Suprapubic skin (tissue), 4 donors: ENCODE measurements at places on chromosomes 6 and 20.
A peak's percentile ranks its signal among the peaks of the same experiment; 100 is the strongest.

DNA sequence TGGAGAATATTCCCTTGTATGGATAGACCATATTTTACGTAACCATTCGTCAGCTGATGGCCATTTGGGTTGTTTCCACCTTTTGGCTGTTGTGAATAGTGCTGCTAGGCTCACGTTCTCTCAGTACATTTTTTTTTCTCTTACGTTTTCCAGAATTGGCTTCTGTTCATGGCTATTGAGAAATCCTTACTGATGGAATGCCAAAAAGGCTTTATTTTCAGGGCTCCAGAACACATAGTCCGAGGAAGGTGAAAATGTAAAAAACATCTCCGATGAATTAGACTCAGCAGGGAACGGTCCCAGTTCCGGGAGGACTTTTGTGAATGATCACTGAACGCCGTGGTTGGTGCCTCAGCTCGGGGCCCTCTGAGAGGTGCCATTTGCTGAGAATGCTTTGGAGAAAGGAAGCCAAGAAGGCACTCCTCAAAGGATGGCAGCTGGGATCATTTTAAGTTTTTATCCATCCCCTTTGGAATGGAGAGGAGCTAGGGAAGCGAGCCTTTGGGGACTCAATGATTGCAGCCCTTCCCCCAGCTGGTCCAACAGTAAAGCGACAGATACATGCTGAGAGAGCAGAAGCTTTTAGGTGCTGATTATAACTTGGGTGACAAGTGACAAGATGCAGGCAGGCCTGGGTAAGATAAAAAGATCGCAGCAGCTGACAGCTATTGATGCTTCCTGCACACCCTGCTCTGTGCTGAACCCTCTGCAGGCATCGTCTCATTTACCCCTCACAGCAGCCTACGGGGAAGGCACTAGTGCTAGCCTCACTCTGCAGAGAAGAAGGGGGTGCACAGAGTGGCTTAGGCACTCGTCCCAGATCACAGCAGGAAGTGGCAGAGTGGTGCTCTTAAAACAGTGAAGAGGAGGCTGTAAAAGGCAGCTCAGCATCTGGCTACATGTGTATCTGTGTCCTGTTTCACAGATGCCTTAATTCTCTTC lies 133.4 kb upstream of the KCNG1 start:
- DNase-seq = no peak

DNA sequence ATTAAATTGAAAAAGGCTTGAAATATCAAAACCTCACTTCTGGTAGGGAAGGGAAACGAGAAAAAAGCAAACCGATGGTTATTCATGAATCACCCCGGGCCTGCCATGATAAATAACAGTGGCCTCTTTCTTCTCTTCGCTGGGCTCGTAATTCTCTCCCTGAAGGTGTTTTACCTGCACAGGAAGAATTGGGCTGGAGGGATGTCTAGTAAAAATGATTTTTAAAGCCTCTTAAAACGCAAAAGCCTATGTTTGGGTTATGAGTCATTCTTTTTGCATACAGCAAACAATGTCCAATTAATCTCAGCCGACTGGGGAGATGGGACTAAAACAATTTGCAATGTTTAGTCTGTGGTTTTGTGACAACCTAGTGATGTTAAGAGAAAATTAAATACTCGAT lies 16.8 kb downstream of the LINC00237 start:
- DNase-seq = no peak

- DNase-seq = peak; percentile 64
Observed at GRCh38 chr6:33205191-33206026, 954 bp downstream of the HSD17B8 start.

DNA sequence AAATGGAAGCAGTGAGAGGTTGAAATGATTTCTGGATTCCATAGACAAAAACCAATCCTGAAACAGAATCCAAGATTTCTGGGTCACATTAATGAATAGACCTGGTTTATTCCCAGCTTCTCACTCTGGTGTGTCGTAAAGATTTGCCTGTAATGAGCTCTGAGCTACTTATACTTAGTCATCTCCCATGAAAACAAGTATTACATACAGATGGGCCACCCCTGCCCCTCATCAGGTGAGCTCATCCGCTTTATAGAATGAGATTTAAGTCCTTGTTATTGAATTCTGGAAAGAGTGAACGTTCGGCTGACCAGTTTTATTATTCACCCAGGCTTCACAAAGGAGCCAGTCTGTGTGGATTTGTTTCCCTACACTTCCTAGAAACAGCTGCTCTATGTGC lies 47.1 kb upstream of the TMEM181 start:
- DNase-seq = no peak

GRCh38 chr6:41093729-41094128 lies 21.0 kb downstream of the NFYA start:
- no peak for DNase-seq

DNA sequence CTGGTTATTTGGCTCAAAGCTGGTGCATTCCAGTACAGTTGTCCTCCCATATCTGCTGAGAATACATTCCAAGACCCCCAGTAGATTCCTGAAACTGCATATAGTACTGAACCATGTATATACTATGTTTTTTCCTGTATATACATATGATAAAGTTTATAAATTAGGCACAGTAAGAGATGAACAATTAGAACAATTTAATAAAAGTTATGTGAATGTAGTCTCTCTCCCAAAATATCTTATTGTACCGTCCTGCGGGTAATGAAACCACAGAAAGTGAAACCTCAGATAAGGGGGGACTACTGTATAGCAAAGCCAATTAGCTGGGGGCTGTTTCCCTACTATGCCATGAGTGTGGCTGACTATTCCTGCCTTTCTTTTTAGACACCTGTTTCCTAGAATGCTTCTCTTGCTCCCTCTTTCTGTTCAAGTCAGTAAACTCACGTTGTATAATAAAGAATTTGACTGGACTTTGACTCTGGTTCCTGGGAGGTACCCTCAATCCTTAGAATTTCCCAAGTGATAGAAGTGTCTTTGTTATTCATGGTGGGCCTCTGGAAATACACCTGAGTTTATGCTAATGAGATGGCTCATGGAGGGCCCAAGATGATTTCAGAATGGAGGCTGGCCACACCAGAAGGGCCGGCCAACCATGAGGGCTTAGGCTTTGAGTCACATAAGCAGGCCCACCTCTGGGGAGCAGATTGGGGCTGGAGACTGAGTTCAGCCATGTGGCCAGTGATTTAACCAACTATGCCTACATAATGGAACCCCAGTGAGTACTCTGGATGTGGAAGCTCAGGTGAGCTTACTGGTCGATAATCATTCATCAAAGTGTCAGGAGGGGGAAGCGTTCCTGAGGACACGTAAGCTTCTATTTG lies 689 bp upstream of the BLOC1S5 start:
- DNase-seq = no peak

- no peak for DNase-seq
Observed at GRCh38 chr6:26329763-26330511, 35.1 kb upstream of the BTN3A2 start.

- no peak for DNase-seq
Observed at GRCh38 chr6:55049866-55050265, 124.4 kb upstream of the HCRTR2 start.

DNA sequence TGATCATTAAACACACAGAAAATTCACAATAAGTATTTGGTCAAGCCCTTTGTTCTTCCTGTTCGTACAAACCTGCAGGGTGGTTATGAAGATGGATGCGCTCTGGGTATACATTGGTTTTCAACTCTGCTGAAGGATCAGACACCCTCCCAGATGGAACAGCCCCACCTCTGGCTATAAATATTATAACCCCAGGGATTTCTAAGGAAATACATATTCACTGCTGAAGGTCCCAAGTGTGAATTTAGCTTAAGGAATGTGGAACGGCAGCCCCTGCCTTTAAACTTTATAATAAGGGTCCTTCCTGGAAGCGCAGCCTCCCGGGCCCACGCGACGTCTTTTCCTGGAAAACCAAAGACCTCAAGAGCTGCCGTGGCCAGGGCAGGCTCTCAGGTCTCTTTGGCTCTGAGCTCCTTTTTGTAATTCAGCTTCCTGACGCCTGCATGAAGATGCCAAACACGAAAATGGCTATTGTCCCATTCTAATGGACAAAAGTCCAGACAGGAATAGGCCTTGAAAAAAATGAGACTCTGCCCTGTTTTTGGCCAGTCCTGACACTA lies 172.4 kb upstream of the SSTR4 start:
- no peak for DNase-seq

DNA sequence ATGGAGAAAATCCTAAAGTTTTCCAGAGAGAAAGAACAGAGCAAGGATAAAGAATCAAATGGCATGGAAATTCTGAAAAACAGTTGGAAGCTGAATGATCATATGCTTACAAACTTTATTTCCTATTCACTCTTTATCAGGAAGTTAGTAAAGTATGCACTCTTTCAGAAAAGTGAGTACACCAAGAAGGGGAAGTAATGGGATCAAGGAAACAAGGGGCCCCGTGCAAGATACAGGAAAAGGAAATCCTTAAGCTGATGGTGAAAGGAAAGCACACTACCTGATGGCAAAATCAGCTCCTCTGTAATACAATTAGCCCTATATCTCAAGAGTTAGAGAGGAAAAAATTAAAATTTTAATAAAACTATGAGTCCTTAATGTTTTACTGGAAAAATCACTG lies 14.0 kb downstream of the CALHM6 start:
- no peak for DNase-seq

DNA sequence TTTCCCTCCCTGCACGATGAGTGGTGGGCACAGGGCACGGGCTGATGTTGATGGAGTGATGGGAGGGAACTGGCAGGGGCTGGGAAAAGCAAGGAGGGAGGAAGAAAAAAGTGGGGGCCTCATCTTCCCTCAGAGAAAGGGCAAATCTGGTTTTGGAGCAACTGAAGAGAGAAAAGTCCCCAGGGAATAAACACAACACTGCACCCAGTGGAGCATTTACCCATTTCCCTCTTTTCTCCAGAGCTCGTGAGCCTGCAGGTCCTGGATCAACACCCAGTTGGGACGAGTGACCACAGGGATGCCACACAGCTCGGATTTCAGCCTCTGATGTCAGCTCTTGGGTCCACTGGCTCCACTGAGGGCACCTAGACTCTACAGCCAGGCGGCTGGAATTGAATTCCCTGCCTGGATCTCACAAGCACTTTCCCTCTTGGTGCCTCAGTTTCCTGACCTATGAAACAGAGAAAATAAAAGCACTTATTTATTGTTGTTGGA lies 11.4 kb downstream of the MICA start:
- no peak for DNase-seq

DNA sequence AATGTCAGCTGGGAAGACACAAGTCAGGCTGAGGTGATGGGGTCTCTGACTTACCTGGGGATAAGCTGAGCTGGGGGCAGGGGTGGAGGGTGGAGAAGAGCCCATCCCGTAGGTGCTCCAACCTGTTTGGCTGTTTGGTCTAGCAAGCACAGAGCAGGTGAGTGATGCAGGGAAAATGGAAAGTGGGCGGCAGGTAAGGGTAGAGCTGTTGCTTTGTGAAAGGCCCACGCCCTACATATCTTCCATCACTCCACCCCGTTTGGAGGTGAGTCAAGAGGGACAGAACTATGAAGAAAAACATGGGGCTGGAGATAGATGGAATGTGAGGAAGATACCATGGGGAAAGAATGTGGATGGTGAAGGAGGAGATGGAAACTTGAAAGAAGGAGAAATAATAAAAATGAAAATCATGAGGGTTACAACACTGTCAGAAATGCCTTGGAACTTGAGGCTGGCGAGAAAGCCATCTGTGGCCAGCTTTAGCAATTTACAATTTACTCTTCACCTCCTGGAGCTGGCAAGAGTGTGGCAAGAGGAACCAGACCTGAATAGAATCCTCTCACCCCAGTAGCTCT lies 1.3 kb downstream of the LY6G6C start:
- DNase-seq = no peak

- no peak for DNase-seq
Observed at GRCh38 chr6:12174878-12175277, 115.3 kb upstream of the EDN1 start.

- DNase-seq = no peak
Observed at GRCh38 chr6:159853754-159854153, 37.0 kb upstream of the MAS1 start.

GRCh38 chr6:135030056-135030473 lies 24.6 kb downstream of the HBS1L start:
- no peak for DNase-seq

DNA sequence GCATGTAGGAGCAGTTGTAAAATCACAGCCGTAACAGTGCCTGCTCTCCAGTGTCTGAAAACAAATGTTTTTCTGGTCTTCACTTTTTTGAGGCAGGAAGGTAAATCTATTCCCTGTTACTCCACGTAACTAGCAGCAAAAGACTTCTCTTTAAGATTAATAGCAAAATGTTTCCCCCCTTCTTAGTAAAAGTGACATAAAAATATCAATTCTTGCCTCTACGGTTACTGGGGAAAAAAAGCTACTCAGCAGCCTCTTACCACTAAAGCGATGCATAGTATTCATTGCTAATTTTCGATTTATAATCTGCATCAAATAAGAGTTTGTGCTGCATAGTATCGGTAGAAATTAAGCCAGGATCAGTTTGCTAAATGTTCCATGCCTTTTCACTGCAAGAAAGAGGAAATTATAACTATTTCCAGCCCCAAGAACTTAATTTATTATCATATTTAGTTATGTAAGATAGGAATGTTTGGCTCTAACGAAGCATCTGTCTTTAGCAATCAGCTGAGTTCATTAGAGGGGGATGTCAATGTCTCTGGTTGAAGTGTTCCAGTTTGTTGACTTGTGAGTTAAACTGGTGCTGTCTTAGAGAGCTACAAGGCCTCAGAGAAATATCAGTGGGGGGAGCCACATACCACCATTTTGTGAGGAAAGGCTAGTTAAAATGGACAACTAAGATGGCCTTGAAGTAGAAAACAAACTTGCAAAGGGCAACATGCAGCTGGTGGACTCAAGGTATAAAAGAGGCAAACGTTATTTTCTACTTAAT lies 617 bp upstream of the TSPYL1 start:
- no peak for DNase-seq

DNA sequence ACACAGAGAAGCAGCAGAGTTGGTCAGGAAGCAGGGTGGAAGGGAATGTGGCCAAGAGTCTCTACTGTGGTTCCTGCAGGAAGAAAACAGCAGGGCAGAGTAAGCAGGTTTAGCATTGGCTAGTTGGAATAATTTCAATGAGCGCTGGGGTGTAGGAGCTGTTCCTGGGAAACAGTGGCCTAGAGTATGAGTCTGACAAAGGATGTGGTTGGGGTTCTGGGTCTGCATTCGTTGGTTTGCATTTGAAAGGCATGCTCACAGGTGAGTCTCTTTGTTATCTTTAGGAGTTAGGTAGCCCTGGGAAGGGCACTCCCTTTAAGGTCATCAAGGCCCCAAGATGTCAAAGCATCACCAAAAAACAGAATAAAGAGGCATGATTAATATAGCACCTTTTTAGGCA lies 911.6 kb upstream of the SLC35B3 start:
- DNase-seq = no peak

GRCh38 chr6:134009876-134010275 lies 42.5 kb downstream of the SLC2A12 start:
- DNase-seq = no peak
